ENCODE measurements at places on chromosomes 7 and 10. TPM values are rescaled to one million over a fixed set of nuclear protein-coding genes. Genes with fewer than 3 reads are reported as not detected.
A peak's percentile ranks its signal among the peaks of the same experiment; 100 is the strongest.

DNA sequence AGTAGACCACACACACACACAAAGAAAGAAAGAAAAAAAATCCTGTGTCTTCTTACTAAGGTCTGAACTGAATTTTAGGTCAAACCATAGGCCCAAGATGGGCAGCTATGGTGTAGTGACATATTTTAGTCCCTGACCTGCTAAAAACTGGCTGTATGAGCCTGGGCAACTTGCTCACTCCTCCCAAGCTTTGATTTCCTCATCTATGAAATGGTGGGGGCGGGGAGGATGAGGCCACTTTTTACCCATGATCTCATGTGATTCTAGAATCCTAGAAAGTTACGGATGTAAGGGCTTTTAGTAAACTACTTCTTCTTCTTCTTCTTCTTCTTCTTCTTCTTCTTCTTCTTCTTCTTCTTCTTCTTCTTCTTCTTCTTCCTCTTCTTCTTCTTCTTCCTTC, 6.1 kb upstream of the CCL24 start:
- H3K36me3 ChIP-seq, result no peaks in the 10 kb centered on the region
- H3K27me3 ChIP-seq, result no peaks in the 10 kb centered on the region
- DNase-seq, result no peak
- H3K4me3 ChIP-seq, result no peak overlapping the region
- no peak overlapping the region for H3K27ac ChIP-seq

DNA sequence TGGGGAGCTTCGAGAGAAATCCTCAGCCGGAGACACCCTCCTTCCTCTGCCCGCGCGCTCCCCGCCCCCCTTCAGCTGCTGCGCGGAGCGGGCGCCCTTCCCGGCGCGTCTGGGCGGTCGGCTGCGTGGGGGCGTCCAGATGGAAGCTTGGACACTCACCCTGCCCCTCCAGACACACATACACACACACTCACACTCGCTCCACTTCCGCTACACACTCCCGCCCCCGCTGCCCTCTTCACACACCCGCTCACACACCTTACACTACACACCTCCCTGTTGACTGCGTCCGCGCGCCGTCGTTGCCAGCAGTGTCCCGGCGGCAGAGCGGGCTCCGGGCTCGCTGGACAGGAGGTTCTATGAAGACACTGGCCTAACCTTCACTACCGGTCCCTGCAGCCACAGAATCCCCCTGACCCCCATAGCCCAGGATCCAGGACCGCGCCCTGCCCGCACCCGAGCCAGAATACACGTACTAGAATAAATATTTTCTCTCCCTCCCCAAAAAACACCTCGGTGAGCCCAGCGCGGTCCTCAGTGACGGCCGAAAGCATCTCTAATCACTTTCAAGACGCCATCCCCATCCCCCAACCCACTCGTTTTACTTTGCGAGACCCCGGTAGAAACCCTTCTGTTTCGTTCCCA, 1.1 kb upstream of the EGR2 start:
- H3K27me3 ChIP-seq, result peaks cover 8% of the 10 kb centered on the region
- H3K36me3 ChIP-seq, result no peaks in the 10 kb centered on the region
- DNase-seq, result no peak
- H3K4me1 ChIP-seq, result peaks cover 32% of the 10 kb centered on the region
- H3K4me3 ChIP-seq, result peak overlapping the region; percentile 88

GRCh38 chr7:30193336-30193943, 58.7 kb downstream of the MTURN start:
- no peak overlapping the region for H3K27ac ChIP-seq
- H3K4me1 ChIP-seq, result no peaks in the 10 kb centered on the region
- no peaks in the 10 kb centered on the region for H3K36me3 ChIP-seq
- no peak for DNase-seq

DNA sequence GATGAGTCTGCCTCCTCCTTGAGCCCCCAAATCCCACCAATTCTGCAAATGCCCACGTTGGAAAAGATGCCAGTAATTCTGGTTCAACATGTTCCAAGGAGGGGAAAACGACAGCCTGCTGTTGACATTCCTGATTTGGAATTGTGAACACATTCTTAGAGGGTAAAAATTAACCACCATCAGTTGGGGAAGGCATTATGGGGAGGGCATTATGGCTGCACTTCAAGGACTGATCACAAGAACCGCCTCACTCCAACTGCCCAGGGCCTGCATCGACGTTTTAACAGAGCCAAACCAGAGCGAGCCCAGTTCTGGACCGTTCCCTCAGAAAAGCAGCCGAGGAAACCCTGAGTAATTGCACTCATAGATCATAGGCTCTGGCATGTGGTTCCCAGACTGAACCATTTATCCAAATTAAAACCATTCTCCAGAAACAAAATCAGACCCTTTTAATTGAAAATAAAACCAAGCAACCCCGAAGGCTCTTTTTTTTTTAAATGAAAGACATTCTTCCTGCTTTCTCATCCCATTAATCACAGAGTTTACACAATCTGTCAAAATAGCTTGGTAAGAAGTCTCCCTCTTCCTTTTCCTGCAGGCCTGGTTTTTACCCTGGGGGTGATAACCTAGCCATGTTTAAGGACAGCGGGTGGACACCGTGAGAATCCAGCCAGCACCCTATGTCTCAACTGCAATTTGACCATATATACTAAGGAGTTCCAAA, 8.0 kb downstream of the TNS3 start:
- H3K4me1 ChIP-seq, result peaks cover 39% of the 10 kb centered on the region
- H3K27me3 ChIP-seq, result no peaks in the 10 kb centered on the region
- peak; percentile 80 for DNase-seq
- no peaks in the 10 kb centered on the region for H3K36me3 ChIP-seq

GRCh38 chr10:8403711-8404371, 349.4 kb downstream of the GATA3 start:
- no peak for DNase-seq
- no peaks in the 10 kb centered on the region for H3K36me3 ChIP-seq
- H3K4me3 ChIP-seq, result no peak overlapping the region
- no peak overlapping the region for H3K27ac ChIP-seq

DNA sequence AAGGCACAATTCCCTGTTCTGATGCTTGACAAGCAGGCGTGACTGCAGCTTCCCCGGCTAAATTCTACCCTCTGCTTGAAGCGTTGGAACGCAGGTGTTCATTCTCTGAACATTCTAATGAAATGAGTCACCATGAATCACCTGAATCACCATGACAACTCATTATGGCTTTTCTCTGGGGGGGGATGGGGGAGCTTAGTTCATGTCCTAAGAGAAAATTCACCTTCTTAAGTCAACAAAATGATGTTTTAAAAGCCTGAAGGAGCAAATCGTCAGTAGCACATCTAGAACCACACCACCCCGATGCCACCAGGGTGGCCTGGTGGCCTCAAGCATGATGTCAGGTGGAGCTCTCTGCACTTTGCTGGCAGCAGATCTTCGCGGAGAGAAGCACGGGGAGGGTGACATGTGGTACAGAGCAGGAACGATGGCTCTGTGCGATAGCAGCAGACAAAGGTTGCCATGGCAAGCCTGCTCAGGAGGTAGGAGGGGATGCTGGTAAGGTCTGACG, 33.7 kb downstream of the DDC start:
- no peaks in the 10 kb centered on the region for H3K27me3 ChIP-seq
- DNase-seq, result no peak
- H3K36me3 ChIP-seq, result no peaks in the 10 kb centered on the region
- H3K27ac ChIP-seq, result no peak overlapping the region

DNA sequence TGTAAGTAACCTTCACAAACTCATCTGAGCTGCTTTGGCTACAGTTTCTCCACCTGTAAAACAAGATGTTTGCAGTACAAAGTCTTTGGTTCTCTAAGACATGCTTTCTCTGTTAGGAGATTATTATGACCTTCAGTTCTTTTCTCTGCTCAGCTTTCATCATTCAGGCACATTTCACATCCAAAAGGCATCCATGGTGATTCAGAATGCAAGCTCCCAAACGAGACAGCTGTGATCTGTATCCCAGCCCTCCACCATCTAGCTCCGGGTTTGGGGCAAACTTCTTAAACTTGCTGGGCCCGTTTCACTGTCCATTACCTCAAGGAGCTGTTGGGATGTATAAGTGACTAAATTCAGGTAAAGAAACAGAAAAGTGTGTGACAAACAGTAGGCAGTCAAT, 95.8 kb upstream of the COL1A2 start:
- no peaks in the 10 kb centered on the region for H3K27me3 ChIP-seq
- no peaks in the 10 kb centered on the region for H3K36me3 ChIP-seq
- H3K4me1 ChIP-seq, result peaks cover 66% of the 10 kb centered on the region
- H3K27ac ChIP-seq, result peak overlapping the region; percentile 86

DNA sequence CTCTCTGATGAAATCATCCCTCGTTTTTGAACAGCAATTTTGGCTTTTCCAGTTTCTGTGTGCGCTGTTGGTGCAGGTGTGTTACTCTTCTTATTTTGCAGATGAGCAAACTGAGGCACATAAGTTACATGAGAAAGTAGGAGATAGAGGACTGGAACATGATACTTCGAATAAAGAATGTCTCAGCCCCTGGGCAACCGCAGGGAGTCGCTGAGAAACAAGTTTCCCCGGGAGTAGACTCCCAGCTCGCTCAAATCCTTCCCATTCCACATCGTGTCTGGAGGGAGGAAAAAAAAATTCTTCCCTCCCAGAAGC, 18.0 kb downstream of the MXI1 start:
- no peak for DNase-seq
- H3K27me3 ChIP-seq, result no peaks in the 10 kb centered on the region
- H3K4me3 ChIP-seq, result peak overlapping the region; percentile 94
- H3K4me1 ChIP-seq, result peaks cover 26% of the 10 kb centered on the region

GRCh38 chr7:149509774-149510173, 12.2 kb upstream of the ZNF746 start:
- H3K4me3 ChIP-seq, result no peak overlapping the region
- no peak for DNase-seq
- H3K4me1 ChIP-seq, result no peaks in the 10 kb centered on the region
- H3K36me3 ChIP-seq, result no peaks in the 10 kb centered on the region
- H3K27ac ChIP-seq, result no peak overlapping the region

GRCh38 chr10:15725603-15726002, 5.9 kb upstream of the ITGA8 start:
- no peaks in the 10 kb centered on the region for H3K27me3 ChIP-seq
- H3K4me1 ChIP-seq, result peaks cover 7% of the 10 kb centered on the region
- no peaks in the 10 kb centered on the region for H3K36me3 ChIP-seq
- H3K27ac ChIP-seq, result peak overlapping the region; percentile 91

Gene SFXN2
- total RNA-seq, result 2.1 TPM

Gene SH2B2
- 4.2 TPM for total RNA-seq

Gene TFEC
- 1.3 TPM for total RNA-seq

Gene ST7
- total RNA-seq, result 19.2 TPM

Gene ADGRA1
- not detected for total RNA-seq

Gene TMEM213
- total RNA-seq, result not detected

Gene SPAM1
- not detected for total RNA-seq

Gene CYP3A5
- 0.43 TPM for total RNA-seq

Gene CCT6A
- total RNA-seq, result 86.2 TPM

Gene STAM
- 1.5 TPM for total RNA-seq

Data from ascending aorta (tissue), 2 donors.